Central memory CD4-positive, alpha-beta T cell (primary cell): ENCODE measurements at places on chromosomes 3 and 15.

GRCh38 chr3:162019817-162020216 is 523.2 kb downstream of the OTOL1 start:
- no peak for DNase-seq

DNA sequence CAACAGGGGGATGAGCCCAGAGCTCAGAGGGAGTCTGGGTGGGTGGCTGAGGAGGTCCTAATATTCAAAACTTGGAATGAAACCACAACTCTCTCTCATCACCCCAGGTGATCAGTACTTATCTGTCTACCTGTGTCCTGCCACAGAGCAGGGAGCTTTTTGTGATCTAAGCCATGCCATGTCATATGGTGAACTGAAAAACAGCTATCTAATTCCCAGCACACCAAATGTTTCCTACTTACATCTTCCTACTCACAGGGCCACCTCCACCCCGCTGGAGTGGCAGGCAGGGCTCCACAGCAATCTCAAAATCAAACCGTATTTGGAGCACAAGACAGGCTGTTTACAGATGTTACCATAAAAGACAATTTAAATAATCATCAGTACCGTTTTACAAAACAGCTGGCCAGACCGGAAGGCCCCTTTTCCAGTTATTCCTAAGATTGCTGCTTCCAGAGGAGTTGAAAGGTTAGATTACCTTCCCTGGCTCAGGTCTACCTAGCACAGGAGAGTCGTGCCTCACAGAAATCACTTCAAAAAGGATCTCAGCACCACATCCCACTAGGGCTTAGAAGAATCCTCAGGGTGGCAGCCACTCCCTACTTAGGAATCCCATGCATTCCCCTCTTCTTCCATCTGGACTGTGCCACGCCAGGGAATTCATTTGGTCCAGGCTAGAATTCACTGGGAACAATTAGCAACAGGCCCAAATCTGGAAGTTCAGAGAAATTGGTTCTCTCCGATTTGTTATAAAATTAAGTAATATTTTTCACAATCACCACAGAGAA is 226.6 kb upstream of the IL12A start:
- no peak for DNase-seq

- no peak for DNase-seq
Observed at GRCh38 chr15:79283252-79284048, 928 bp downstream of the ANKRD34C start.

DNA sequence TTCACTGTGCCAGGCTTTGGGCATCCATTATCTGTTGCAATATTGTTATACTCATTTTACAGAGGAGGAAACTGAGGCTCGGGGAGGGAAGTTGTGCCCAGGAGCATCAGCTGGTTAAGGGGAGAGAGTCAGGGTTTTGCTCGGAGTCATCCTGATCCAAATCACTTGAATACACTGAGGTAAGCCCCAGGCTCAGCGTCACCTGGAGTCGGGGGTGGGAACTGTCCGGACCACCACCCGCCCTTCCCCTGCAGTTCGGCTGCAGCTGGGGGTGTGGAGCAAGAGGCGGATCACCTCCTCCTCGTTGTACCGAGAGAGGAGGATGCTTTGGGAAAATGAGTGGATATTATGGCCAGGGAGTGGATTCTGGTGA is 646 bp downstream of the HRH1 start:
- DNase-seq = no peak

DNA sequence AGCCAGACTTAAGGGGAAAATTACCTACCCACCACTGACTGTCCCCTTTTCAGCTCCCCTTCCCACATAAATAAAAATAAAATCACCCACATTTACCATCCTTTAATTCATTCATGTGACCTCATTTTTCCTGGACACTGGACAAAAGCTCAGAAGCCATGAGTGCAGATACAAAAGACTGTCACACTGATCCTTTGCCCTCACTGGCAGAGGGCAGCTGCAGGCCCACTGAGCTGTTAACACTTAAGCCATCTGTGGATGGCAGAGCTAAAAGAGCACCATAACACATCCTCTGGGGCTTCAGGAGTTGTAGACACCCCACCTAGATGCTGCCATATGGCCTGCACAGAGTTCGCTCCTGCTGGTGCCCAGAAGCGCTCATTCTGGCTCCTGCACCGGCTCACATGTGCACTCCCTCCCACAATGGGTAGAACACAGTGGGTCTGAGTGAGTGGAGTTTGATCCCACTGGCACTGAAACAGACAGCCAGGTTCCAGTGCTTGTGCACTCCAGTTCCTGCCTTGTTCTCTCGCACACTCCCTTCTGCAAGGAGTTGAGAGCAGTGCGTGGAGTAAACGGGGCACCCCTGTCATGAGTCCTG is 38.8 kb downstream of the EDC3 start:
- no peak for DNase-seq
